IMR-90 (cell line): ENCODE measurements at places on chromosomes 12 and 14. TPM values are rescaled to one million over a fixed set of nuclear protein-coding genes. Genes with fewer than 3 reads are reported as not detected.

GRCh38 chr12:88617352-88617751, 37.1 kb upstream of the KITLG start:
- no peak for DNase-seq

DNA sequence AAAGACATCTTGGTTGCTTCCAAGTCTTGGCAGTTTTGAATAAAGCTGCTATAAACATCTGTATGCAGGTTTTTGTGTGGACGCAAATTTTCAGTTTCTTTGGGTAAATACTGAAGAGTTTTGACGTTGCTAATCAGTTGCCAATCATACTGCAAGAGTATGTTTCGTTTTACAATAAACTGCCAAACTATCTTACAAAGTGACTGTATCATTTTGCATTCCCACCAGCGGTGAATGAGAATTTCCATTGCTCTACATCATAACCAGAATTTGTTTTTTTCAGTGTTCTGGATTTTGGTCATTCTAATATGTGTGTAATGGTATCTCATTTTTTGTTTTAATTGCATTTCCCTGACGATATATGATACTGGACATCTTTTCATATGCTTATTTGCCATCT, 190.8 kb upstream of the PARP11 start:
- no peak for DNase-seq

DNA sequence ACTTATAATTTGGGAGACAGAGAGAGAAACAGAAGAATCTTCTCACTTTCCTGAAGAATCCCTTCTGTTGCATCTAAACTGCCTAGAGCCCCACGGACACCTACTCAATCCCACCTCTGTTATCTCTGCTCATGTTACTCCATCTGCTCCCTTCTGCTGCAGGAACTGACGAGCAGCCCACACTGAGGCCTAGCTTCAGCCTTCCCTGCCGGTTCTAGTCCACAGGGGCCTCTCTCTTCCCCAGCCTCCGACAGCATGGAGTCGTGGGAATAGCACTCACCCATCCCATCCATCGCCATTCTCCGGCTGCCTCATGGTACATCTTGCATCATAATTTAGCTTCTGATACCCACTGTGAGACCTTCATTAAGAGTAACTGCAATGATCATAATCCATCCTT, 4.0 kb downstream of the RAB15 start:
- DNase-seq: no peak

DNA sequence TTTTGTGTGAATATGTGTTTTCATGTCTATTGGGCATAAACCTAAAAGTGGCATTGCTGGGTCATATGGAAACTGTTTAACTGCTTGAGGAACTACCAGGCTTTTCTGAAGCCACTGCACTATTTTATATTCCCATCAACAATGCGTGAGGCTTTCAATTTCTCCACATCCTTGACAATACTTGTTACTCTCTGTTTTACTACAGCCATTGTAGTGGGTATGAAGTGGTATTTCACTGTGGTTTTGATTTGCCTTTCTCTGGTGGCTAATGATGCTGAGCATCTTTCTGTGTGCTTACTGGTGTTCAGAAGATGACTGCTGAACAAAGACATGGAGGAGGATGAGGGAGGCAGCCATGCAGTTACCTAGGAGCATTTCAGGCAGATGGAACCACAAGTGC, 13.2 kb upstream of the TDG start:
- no peak for DNase-seq

DNA sequence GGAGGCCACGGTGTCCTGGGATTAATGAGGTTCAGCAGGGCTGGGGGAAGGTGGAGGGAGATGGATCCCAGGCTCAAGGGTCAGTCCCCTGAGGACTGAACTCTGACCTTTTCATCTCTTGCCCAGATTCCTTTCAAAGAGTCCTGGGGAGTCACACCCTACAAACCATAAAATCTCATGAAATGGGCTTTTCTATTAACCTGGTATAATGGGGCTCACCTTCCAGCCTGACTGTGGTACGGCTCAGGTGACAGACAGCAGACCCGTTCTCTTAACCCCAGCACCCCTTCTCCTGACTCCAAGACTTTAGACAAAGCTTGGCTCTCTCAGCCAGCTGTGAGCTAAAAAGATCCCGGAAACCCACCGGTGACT, 268.2 kb downstream of the ADGRD1 start:
- no peak for DNase-seq

DNA sequence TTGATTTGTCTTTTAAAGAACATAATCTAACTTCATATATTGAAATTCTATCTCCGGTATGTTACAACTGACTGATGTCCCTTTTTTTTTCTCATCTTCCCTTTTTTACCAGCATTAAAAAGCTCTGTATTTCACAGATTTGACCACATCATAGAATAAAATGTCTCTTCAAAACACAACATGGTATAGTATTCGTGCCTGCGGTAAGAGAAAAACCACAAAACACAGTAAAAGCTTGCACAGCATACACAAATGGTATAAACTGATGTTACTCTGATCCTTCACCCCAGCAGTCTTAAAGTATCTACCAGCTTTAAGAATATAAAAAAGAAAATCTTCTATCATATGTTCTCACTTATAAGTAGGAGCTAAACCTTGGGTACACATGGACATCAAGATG, 83.4 kb downstream of the HECTD1 start:
- no peak for DNase-seq

The TC2N gene
- polyA plus RNA-seq: 0.03 and 0.04 TPM in 2 replicates

The RNU6-8 gene
- polyA plus RNA-seq: not detected in 2 replicates
